Fibroblast of mammary gland (primary cell): ENCODE measurements at places on chromosomes 7 and 10.

DNA sequence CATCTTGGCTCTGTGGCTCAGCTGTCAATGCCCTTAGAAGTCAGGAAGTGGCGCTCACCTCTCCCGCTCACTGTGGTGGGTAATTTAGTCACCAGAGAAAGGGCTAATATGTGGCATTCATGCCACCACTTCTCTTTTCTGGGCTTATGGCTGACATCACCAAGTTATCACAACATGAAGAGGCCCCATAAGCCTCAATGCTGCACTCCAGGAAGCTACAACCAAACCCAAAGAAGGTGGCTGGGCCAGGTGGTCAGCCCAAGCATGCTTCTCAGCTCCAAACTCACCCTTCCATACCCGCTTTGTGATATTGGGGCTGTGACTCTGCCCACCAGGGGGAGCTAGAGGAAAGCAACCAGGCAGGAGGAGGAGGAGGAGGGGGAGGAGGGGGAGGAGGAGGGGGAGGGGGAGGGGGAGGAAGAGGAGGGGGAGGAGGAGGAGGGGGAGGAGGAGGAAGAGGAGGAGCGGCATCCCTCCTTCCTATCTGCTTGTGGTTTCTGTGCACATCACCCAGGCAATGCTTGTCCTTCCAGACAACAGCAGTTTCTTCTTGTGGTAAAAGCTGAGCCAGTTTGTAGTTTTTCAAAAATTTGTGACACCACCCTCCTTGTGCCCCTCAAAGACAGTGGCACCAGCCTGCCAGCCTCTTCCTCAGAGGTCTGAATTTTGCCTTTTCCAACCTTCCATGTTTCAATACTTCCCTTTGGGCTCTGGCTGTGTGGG lies 42.1 kb downstream of the CYP26A1 start:
- peak; percentile 60 for DNase-seq

DNA sequence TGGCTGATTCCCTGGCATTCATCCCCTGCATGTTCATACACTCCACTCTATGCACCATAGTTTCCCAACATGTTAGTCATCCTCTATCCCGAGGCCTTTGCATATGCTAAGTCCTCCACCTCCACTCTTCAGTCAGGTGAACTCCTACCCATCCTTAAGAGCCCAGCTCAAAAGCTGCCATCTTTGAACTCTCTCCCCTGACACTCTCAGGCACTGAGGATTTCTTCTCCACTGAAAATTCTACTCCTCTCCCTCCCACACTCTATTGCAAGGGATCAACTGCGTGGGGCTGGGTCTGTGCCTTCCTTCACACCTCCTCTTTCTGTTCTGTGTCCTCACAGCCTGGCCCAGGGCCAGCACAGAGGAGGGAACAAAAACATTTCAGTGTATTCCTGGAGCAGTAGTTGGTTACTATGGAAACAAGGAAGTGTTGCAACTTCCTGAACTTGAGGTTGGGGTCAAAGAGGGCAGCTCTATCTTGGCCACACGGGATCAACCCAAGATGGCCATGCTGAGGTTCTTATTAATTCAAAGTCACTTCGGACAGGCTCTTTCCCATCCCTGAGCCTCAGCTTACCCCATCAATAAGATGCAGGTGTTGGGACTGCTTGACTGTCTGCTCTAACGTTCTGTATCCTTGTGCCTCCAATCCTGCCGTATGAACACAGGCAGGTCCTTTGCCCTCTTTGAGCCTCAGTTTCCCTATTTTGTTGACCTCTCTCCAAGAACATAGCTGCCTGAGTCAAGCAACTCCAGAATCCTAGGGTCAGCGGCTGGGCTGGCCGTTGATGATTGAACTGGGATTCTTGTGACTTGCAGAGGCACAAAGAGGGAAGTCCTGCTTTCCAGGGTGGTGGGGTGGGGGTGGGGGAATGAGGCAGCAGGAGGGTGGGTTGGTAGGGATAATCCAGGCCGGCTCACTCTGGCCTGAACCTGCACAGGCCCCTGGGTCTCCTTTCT lies 15.5 kb downstream of the ZMIZ1 start:
- DNase-seq, result peak; percentile 85

GRCh38 chr10:96470116-96470743 lies 43.5 kb downstream of the TLL2 start:
- DNase-seq, result peak; percentile 35

GRCh38 chr10:4075443-4075842 lies 290.4 kb upstream of the KLF6 start:
- DNase-seq, result no peak

- DNase-seq, result no peak
These were observed 17.8 kb upstream of the AMZ1 start for GRCh38 chr7:2670171-2670570.
